Ascending aorta (tissue), 2 donors: ENCODE measurements at places on chromosomes 5 and 9.

GRCh38 chr9:3343671-3344070 is 182.1 kb downstream of the RFX3 start:
- DNase-seq: no peak
- H3K27ac ChIP-seq: no peak overlapping the region
- H3K4me1 ChIP-seq: no peaks in the 10 kb centered on the region
- H3K27me3 ChIP-seq: no peaks in the 10 kb centered on the region
- no peak overlapping the region for H3K4me3 ChIP-seq
- H3K36me3 ChIP-seq: no peaks in the 10 kb centered on the region

DNA sequence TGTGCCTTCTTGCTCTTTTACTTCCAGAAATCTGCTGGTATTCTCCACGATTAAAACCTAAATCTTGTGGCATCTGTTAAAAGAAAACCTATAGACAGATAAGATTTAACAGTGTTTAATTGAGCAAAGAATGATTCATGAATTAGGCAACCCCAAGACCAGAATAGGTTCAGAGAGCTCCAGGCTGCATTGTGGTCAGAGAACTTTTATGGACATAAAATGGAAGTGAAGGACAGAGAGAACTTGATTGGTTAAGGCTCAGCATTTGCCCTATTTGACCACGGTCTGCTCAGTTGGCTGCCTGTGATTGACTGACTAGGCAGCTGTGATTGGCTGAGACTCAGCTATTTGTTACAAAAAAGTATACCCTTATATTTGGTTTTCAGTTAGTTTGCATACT is 10.4 kb upstream of the SLC36A2 start:
- no peaks in the 10 kb centered on the region for H3K36me3 ChIP-seq
- no peak overlapping the region for H3K27ac ChIP-seq
- DNase-seq: no peak
- no peak overlapping the region for H3K4me3 ChIP-seq
- no peaks in the 10 kb centered on the region for H3K27me3 ChIP-seq
- no peaks in the 10 kb centered on the region for H3K4me1 ChIP-seq

DNA sequence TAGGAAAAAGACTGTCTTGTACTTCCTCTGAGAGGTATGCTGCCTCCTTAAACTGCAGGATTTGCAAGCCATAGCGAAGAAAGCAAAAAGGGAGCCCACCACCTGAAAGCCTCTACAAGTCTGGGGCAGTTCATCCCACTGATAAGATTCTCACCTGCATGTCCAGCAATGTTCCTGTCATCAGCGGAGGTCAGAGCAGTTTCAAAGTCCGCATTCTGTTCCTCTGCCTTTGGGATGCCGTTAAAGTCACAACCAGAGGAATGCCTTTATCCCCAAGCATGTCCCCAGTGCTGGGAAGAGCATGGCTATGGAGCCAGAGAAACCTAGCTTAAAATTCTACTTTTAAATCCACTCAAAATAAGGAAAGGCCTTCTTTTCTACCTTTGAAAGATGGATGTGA is 220.5 kb downstream of the GLIS3 start:
- no peaks in the 10 kb centered on the region for H3K27me3 ChIP-seq
- H3K4me3 ChIP-seq: no peak overlapping the region
- peaks cover 3% of the 10 kb centered on the region for H3K4me1 ChIP-seq
- no peak for DNase-seq
- no peaks in the 10 kb centered on the region for H3K36me3 ChIP-seq

GRCh38 chr5:37875051-37875787 is 35.4 kb upstream of the GDNF start:
- H3K4me3 ChIP-seq: no peak overlapping the region
- H3K27me3 ChIP-seq: no peaks in the 10 kb centered on the region
- no peaks in the 10 kb centered on the region for H3K4me1 ChIP-seq
- no peaks in the 10 kb centered on the region for H3K36me3 ChIP-seq
- no peak overlapping the region for H3K27ac ChIP-seq
- DNase-seq: no peak

- H3K36me3 ChIP-seq: no peaks in the 10 kb centered on the region
- H3K4me1 ChIP-seq: no peaks in the 10 kb centered on the region
- no peak overlapping the region for H3K4me3 ChIP-seq
- no peaks in the 10 kb centered on the region for H3K27me3 ChIP-seq
- H3K27ac ChIP-seq: no peak overlapping the region
- no peak for DNase-seq
Observed at GRCh38 chr9:91465420-91465819, 41.8 kb upstream of the NFIL3 start.

DNA sequence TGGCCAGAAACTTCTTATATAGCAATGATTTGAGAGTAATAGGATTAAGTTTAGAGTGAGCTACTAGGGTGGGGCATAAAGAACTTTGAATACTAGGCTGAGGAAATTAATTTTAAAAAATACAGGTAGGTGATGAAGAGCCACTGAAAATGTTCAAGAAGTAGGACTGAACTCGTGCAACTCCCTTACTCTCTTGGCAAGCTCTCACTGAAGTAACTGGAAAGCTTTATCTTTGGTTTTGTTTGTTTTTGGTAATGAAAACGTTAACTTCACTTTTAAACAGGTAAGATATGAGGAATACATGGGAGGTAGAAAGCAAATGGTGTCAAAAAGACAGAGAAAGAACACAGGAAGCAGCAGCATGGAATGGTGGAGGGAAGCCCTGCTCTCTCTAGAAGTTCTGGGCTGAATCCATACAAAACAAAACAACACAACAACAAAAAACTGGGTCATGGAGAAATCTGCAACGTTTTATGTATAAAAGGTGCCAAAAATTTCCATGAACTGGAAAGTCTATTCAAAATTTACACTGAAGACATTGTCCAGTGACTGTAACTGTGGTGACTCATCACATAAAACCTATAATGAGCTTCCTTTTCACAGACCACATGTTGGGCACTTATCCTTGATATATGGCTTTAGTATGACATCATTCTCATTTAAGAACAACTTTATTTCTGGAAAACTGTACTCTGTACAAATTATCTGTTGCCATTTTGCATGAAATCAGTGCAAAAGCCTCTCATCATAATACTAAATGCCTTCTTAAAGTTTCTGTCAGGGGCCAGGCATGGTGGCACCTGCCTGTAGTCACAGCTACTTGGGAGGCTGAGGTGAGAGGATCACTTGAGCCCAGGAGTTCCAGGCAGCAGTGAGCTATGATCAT is 91.2 kb upstream of the CHD1 start:
- no peak overlapping the region for H3K27ac ChIP-seq
- no peak for DNase-seq
- H3K36me3 ChIP-seq: no peaks in the 10 kb centered on the region
- no peak overlapping the region for H3K4me3 ChIP-seq
- H3K4me1 ChIP-seq: no peaks in the 10 kb centered on the region

DNA sequence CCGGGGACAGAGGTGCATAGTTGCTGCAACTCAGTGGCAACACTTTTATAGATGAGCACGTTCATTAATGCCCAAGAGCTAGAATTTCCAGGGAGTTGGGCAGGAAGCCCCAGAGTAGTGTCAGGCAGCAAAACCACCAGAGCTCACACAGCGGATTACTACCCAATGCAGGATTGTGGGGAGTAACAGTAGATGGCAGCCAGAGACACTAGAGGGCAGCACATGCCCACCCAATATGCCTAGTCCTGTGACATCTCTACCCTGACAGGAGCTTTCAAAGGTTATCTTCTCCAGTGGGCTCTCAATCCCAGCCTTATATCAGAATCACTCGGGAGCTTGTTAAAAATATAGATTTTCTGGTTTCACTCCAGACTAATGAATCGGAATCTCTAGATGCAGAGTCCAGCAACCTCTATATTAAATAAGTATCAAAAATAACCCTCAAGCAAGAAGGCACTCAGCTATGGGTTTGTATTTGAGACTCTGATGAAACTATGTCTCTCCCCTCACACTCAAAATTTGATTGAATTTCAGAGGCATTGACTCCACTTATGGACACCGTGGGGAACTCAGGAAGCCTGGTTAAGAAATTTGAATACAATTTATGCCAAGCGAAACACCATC is 58.4 kb upstream of the PHF24 start:
- peak; percentile 83 for DNase-seq
- no peaks in the 10 kb centered on the region for H3K36me3 ChIP-seq
- H3K4me3 ChIP-seq: no peak overlapping the region
- H3K4me1 ChIP-seq: no peaks in the 10 kb centered on the region

GRCh38 chr5:136141561-136141960 is 8.9 kb downstream of the SMAD5 start:
- H3K27me3 ChIP-seq: no peaks in the 10 kb centered on the region
- H3K4me1 ChIP-seq: peaks cover 2% of the 10 kb centered on the region
- H3K27ac ChIP-seq: no peak overlapping the region
- DNase-seq: no peak
- no peaks in the 10 kb centered on the region for H3K36me3 ChIP-seq
- no peak overlapping the region for H3K4me3 ChIP-seq

- H3K27ac ChIP-seq: no peak overlapping the region
- no peaks in the 10 kb centered on the region for H3K4me1 ChIP-seq
- no peaks in the 10 kb centered on the region for H3K27me3 ChIP-seq
Observed at GRCh38 chr5:101440173-101440572, 537.1 kb upstream of the ST8SIA4 start.

- no peak for DNase-seq
- H3K4me3 ChIP-seq: no peak overlapping the region
- no peaks in the 10 kb centered on the region for H3K4me1 ChIP-seq
- no peaks in the 10 kb centered on the region for H3K27me3 ChIP-seq
Observed at GRCh38 chr5:125298746-125299379, 552.4 kb upstream of the ZNF608 start.

- DNase-seq: no peak
- H3K4me1 ChIP-seq: no peaks in the 10 kb centered on the region
- H3K27ac ChIP-seq: no peak overlapping the region
- H3K36me3 ChIP-seq: no peaks in the 10 kb centered on the region
- H3K27me3 ChIP-seq: peaks cover 3% of the 10 kb centered on the region
- H3K4me3 ChIP-seq: no peak overlapping the region
Observed at GRCh38 chr5:533243-533954, 9.2 kb upstream of the SLC9A3 start.

DNA sequence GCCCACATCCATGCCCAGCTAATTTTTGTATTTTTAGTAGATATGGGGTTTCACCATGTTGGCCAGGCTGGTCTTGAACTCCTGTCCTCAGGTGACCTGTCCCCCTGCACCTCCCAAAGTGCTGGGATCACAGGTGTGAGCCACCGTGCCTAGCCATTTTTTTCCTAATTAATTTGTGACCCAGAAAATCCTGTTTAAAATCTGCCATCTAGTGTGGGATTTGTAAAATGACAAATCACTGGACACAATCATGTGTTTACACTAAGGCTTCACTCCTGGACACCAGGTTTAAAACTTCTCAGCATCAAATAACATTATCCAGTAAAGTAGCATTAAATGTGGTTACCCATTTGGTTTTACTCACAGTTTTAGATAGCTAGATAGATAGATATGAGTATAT is 18.6 kb upstream of the KDM4C start:
- H3K4me1 ChIP-seq: no peaks in the 10 kb centered on the region
- H3K27ac ChIP-seq: no peak overlapping the region
- no peaks in the 10 kb centered on the region for H3K27me3 ChIP-seq
- H3K36me3 ChIP-seq: no peaks in the 10 kb centered on the region
- no peak overlapping the region for H3K4me3 ChIP-seq

- DNase-seq: no peak
- no peak overlapping the region for H3K4me3 ChIP-seq
- H3K27ac ChIP-seq: no peak overlapping the region
- H3K27me3 ChIP-seq: no peaks in the 10 kb centered on the region
Observed at GRCh38 chr9:92627651-92628050, 42.3 kb downstream of the IPPK start.

DNA sequence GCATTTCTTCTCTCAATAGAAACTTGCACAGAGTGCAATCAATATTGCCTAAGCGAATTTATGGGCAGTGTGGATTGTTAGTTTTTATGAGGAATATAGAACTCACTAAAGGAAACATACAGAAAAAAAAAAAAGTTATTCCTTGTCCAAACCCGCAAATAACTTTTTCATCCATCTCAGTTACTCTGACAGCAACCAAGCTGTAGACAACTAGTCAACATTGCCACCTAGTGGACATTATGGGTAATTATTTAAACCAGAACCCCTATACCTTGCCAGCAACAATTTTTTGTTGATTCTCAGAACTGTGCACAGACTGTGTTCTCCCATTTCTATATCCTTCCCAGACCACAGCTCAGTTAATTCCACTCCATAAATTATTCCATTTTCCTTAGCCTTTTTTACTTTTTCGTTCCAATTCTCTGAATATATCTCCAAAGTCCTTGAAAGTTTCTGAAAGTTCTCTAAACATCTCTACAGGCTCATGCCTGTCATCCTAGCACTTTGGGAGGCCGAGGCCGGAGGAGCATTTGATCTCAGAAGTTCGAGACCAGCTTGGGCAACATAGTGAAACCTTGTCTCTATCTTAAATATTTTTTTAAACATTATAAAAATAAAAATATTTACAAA is 2.6 kb upstream of the AFAP1L1 start:
- H3K27ac ChIP-seq: no peak overlapping the region
- no peaks in the 10 kb centered on the region for H3K4me1 ChIP-seq
- no peak for DNase-seq
- H3K4me3 ChIP-seq: no peak overlapping the region
- no peaks in the 10 kb centered on the region for H3K36me3 ChIP-seq

GRCh38 chr9:75000835-75001234 is 27.3 kb downstream of the CARNMT1 start:
- H3K4me1 ChIP-seq: no peaks in the 10 kb centered on the region
- peaks cover 4% of the 10 kb centered on the region for H3K36me3 ChIP-seq
- H3K27ac ChIP-seq: no peak overlapping the region
- DNase-seq: no peak
- H3K27me3 ChIP-seq: no peaks in the 10 kb centered on the region
- H3K4me3 ChIP-seq: no peak overlapping the region
